ENCODE measurements at places on chromosomes 16 and 17.

DNA sequence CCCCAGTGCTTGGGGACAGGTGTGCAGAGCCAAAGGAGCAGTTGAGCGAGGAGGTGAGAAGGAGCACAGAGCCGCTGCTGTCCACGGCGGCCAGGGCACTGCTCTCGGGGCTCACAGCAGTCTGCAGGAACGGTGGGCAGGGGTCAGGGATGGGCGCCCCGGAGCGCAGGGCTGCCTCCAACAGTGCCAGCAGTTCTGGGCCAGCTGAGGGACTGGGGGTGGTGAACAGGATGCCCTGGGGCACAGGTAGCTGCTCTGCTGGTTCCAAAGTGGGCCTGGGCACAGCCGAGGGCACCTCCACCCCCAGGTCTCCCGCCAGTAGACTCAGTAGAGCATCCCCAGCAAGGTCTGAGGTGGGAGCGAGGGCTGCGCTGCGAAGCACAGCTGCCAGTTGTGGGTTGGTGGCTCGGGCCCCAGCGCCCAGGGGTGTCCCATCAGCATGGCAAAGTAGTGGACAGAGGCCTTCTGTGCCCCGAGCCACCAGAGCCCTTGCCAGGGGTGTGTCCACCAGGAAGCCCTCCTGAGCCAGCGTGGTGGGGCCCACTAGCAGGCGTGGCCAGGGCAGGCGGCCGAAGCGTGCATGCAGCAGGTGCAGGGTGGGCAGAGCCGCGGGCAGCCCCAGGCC lies 1.9 kb downstream of the GGT6 start:
- DNase-seq: no peak

DNA sequence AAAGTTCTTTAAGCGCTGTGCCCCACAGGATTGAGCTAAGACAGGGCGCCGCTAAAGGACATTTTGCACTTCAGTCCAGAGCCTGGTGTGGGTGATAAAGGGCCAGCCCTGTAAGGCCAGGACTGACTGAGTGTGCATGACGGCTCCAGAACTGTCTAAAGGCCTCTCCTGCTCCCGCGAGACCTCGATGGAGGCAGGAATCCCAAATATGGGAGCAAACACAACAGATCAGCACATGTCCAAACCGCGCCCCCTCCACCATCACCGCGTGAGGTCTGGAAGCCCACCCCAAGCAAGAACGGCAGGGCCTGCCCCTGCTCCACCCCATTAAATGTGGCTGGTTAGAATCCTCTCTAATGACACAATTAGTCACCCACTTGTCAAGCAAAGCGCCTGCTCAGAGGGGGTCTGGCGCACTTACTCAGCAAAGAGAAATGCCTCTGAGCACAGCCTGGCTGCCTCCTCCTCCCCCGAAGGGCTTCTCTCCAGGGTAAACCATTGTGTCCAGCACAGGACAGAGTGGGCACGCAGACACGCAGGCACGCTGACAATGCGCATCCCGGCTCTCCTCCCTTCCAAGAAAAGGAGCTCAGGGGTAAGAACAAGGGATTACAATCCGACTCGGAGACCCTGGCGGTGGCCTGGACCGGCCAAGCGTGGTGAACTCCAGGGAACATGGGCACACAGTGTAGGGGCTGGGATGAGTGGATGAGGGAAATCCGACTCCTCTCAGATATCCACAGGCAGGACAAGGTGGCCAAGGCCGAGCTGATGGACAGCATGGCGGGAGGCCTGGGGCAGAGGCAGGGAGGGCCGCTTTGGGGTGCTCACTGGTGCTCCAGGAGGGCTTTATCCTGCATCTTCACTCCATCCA lies 1.5 kb downstream of the MXRA7 start:
- no peak for DNase-seq

DNA sequence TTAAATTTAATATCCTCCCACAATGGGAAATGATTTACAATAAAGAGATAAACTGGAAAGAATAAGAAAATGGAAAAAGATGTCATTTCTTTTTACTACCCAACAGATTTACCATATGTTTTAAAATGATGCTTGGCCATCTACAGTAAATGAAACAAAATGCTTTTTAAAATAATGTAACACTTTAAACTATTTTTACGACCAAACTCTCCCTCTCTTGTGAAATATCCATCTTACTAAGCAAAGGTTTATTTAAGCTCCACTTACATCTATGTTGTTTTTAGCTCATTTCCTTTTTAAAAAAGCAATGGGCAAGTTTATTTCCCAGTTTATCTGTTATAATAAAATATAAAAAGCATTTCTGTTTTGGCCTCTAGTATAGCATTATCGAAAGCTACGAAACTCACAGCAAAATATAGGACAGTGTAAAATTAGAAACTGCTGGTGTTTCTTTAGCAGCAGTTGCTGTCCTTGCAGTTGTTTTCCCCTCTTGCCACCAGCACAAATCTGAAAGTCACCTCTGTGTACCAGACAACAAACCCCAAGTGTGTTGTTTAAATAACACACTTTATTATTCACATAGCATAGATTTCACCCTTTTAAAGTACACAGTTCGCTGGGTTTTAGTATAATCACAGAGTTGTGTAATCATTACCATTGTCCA lies 195.1 kb downstream of the CDRT15L2 start:
- no peak for DNase-seq

- peak; percentile 18 for DNase-seq
Measured at GRCh38 chr17:15945527-15946191, 729 bp downstream of the ADORA2B start.

DNA sequence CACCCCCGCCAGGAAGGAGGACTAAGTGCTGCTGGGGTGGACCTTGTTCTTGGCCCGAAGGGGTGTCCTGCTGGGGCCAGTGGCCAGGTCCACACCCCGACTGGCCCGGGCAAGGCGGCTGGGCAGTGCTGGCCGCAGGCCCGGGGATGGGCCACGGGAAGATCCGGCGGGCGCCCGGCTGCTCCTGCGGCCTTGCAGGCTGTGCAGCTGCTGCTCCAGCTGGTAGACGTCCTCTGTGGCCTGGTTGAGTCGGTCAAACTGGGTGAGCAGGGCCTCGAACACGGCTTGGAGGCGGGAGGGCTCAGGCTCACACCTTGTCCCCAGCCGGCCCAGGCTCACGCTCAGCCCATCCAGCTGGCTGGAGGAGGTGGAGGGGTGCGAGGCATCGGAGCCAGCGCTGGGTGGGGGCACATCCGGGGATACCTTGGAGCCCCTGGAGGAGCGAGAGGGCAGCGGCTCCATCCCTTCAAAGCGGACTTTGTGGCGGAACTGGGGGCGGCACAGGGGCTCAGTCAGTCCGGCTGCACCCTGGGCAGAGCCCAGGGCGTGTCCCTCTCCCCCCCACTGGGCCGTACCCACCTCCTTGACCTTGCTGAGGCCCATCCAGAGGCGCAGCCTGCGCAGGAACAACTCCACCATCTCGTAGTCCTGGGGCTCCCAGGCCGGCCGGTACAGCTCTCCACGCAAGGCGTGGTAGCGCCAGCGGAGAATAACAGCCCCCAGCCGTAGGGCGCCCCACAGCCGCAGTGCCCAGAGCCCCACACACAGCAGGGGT lies 42.1 kb downstream of the TSC2 start:
- DNase-seq: no peak

DNA sequence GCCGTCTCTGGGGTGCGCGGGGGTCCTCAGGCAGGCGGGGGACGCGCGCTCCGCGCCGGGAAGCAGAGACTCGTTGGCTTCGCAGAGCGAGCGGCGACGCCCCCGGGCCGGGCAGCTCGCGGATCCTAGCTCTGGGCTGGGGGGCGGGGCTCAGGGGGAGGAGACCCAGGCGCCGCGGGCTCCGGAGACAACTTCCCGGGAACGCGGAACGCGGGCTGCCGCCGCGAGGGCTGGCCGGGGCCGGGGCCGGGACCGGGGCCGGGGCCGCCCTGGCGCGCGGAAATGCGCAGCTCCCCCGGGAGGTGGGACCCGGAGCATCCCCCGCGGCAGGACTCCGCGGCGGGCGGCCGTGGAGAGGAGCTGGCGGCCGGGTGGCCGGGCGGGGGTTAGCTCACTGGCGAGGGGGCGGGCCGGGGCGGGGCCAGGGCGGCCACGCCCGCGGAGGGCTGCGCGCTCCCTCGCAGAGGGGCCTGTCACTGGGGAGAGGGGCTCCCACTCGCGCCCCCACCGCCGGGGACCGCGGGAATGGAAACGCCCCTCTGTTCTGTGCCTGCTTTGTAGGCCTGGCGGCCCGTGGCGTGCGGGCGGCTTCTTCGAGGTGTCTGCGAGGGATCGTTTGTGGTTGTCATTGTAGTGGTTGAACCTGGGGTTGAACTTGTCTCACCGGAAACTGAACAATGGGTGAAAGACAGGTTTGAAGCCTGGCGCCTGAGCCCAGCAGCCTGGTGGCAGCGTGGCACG lies at the start of gene GAS7:
Gene GAS7 (minus strand): TSS at position 98 of the 741 bp plus-strand sequence.
- peak; percentile 52 for DNase-seq

DNA sequence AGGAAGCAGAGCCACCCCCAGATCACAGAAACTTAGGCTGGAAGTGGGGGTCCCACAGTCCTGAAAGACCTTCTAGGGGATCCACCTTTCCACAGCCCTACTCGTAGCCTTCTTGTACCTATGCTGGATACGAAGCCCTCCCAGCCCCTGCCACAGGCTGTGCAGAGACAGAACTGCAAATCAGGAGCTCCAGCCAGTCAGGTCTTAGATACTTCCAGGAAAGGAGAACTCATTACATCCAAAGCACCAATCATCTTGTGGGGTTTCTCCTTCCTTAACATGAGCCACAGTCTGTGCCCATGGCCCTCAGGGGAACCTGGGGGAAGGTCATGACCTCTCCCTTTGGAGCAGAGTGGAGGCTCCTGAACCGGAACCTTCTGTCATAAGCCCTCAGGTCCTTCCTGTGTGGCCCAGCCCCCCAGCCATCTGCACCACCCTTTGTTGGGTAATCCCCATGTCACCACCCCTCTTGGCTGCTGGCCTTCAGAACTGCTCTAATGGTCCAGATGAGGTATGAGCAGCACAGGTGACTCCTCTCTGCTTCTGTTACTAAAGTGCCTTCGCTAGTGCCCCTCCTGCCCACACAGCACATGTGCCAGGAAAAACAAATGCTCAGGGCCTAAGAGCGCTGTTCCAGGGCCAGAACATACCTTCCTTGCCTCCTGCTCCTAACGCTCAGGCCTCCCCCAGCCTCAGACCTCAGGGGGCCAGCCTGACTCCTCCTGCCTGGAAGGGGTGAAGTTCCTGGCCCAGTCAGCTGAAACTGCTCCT lies 14.6 kb downstream of the SRCIN1 start:
- no peak for DNase-seq

Measured in CD4-positive, alpha-beta T cell treated with Interleukin-17A for 4 hours (primary cell).